ENCODE measurements at places on chromosomes 2 and 18.
A peak's percentile ranks its signal among the peaks of the same experiment; 100 is the strongest.

DNA sequence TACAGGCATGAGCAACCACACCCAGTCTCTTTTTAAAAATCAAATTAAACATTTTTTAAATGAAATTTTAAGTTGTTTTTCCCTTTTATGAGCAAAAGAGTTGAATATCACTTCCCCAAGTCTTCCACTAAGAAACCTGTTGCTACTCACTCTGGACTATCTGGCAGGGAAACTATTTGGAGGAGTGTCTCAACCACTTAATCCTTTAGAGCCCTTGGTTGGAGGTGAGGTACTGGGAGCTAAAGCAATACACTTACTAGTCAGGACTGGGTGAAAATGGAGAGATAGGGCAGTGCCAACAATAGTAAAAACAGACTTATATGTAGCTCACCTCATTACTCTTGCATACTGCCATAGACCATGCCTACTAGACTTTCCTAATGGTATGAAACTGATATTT is 135.5 kb downstream of the RND3 start:
- DNase-seq: no peak

GRCh38 chr2:188369365-188369764 is 77.7 kb downstream of the GULP1 start:
- no peak for DNase-seq

DNA sequence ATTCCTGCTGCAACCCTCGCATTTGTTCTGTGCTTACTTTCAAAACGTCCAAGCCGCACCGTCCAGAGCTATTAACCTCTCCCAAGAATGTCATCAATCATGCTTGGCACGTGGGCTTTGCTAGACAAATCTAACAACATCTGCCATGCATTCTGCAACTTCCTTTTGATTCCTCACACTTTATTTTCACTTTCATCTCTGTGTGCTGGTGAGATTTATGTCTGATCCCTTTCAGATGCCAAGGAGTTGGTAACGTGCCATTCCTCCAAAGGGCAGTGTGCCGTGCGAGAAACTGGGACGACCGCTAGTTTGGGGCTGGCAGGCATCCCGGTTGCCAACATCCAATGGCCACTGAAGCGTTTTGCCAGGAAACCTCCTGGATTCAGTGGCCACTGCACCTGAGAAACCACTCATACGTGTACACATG is 230.0 kb upstream of the PARD3B start:
- DNase-seq: no peak

DNA sequence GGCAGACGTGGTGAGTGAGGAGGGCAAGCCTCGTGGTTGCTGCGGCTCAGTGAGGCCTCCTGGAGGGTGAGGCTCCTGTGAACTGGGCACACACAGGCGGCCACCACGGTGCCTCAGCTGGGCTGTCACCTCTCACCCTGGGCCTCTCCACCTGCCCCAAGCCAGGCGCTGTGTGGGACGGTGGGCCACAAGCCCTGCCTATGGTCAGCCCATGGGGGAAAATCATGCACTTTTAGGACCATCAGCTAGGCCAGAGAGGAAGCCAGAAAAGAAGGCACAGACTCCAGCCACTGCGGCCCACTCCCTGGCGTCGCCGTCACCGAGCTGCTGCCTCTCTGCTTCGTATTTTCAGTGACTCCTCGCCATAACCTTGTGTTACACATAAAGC is 28.5 kb upstream of the HS6ST1 start:
- no peak for DNase-seq

DNA sequence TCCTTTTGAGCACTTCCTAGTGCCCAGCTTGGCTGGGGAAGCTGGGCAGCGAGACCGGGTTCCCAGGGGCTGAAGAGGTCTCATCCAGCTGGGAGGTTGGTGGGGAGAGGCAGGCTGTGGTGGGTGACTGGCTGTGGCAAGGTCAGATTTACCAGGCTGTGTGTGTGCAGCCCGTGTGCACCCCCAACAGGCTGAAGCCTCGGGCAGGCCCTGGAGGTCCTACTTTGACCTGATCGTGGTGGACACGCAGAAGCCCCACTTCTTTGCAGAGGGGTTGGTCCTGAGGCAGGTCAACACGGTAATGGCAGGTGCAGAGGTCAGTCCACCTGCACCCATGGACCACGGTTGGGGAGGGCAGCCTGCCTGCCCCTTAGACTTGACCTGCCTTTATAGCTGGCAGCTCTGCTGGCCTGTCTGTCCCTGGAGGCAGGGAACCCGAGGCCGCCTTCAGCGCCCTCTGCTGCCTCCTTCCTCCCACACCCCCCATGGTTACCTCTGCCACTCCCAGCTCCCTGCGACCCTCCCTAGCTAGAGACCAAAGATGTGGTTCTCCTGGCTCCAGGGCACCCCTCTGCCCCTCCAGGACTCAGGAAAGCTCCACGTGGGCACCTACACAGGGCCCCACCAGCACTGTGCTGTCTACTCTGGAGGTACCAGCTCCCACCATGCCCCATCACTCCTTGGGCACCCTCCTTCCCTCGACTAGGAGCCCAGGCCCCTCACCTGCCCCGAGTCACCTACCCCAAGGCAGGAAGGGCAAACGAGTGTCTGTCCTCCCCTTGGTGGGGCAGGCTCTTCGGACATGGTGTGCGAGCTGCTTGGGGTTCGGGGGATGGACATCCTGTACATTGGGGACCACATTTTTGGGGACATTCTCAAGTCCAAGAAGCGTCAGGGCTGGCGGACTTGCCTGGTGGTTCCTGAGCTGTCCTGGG is 4.0 kb downstream of the NT5DC4 start:
- no peak for DNase-seq

DNA sequence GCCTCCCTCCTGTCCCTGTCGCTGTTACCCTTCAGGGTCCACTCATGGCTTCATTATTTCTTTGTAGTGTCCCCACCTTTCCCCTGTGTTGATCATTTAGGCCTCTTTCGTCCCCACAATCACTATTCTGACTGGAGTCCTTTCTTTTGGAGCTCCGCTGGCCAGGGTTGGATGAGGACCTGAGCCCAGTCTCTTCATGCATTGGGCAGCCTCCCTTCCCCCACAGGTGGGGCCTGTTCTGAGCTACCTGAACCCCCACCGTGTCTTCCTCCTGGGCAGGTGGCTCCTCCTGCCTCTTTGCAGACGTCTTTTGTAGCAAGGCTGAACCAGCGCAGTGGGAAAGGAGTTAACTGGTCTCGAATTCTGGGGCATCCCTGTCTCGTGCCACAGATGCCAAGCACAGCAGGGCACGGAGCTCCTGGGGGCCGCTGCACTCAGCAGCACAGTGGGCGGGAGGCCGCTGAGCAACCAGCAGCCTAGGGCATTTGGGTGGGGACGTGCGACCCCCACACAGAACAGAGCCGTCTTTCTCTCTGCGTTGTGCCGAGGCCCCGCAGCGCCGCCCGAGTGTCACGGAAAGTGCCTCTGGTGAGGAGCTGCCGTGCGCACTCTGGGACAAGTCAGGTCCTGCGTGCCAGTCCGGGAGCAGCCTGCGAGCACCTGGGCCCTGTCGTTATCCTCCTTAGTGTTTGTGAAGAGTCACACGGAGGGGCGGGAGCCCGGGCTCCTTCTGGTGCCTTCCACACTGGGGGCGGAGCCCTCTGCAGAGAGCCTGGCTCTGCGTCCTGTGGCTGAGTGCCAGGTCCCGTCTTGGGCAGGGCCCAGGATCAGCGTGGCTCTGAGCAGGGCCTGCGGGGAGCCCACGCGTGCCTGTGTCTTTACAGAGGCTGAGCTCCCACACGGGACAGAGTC is 130.1 kb downstream of the NFATC1 start:
- DNase-seq: no peak

- no peak for DNase-seq
Observed at GRCh38 chr2:20212459-20212870, 12.5 kb downstream of the SDC1 start.

DNA sequence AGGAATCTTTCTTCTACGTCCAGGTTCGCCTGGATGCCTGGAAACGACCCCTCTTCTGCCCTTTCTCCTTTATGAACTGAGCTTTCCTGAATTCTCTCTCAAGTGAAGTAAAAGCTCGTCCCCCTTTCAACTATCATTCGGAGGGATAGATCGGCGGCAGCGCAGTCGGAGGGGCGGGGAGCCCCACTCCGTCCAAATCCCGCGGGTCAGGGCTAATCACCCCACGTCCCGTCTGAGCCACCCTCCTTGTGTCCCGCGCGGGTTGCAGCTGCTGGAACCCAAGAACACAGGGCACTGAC is 367 bp downstream of the FBXO48 start:
- DNase-seq: no peak

- no peak for DNase-seq
Observed at GRCh38 chr18:8188184-8188583, 421.1 kb upstream of the RAB12 start.

DNA sequence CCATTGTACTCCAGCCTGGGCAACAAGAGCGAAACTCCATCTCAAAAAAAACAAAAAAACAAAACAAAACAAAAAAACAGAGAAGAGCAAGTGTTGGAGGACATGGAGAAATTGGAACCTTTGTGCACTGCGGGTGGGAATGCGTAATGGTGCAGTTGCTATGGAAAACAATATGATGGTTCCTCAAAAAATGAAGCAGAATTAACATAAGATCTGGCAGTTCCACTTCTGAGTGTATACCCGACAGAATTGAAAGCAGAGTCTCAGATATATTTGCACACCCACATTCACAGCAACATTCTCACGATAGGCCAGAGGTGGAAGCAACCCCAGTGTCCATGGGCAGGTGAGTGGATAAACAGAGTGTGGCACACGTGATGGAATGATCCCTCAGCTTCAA is 11.0 kb upstream of the RALB start:
- no peak for DNase-seq

GRCh38 chr2:209771474-209772289 is at the start of gene UNC80:
UNC80 (plus strand) TSS chr2:209771832; CDS start chr2:209772073, 241 bp downstream.
- no peak for DNase-seq

DNA sequence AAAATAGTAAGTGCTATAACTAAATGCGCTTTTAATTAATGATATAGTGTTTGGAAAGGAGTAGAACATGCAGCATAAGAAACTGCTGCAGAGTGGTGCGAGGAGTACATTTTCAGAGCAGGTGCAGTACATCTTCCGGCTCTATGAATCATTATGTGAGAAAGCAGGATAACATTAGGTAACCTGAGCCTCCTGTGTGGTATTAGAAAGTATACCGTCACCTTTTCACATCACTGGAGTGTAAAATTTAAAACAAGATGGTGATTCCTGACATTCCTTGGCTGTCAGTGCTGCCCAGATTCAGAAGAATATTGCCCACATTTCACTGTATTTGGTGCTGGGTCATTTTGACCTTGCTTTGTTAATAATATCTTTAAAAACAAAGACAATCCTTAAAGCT is 7.8 kb upstream of the DYNC2LI1 start:
- no peak for DNase-seq

GRCh38 chr2:136164280-136164776 is 46.4 kb upstream of the CXCR4 start:
- DNase-seq: no peak

DNA sequence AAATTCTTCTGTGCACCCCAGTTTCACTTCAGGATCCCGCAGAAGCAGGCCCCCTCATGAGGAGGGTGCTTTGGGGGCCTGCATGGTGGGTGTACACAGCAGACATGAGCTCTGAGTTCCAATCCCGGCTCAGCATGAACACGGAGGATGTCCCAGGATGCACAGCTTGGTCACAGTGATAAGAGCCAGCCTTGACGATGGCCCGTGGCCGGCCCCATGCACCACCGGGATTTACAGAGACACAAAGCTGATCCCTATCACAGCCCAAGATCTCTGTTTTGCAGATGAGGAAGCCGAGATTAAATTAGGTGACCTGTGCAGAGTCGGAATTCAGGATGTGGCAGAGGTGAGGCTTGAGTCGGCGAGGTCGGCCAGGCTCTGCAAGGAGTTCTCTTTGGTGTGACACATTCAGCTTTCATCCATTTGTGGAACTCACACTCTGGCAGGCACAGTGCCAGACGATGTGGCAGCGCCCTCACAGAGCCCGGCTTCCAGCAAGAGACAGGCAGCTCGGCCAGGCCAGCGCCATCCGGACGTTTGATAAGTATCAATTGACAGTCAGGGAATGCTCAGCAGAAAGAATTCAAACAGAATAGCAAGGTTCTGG is 456.3 kb upstream of the MYT1L start:
- no peak for DNase-seq

DNA sequence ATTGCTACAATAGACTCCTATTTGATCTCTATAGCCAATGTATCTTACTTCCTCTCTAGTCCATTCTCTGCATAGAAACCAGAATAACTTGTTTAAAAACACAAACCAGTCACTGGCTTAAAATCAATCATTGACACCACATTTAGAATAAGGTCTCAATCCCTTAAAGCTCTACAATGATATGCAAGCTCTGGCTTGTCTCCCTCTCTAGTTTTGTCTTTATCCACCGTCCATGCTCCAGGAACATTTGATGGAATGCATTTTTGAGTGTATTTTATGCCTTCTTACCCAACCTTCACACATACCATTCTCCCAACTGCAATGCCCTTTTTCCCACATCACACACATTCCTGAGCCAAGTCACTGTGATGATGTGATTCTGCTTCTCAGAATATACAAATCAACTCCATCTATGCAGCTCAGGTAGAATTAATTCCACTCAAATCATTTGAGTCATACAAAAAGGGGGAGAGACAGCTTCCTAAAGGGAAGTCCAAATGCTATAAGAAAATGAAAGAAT is 1107.2 kb downstream of the DPP10 start:
- DNase-seq: no peak

GRCh38 chr18:47100212-47100831 is 50.0 kb downstream of the HDHD2 start:
- DNase-seq: peak; percentile 64

GRCh38 chr2:208488686-208489564 is 82.3 kb downstream of the PTH2R start:
- DNase-seq: no peak

DNA sequence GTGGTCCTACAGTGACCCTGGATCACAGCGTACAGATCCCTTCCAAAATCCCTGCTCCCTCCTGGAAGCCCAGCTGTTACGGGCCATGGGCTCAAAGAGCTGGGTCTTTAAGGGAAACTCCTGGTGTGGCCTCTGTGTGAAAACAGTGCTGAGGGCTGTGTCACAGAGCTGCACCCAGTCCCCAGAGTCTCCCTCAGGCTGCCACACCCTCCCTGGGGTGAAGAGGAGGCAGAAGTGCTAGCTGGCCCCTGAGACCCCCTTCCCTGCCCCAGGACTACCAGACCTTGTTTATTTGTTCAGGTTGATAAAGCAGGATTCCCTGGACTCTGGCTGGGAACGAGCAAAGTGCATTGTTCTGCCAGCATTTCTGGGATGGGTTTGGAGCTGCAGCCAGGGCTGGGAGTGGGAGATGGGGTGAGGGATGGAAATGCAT is 7.7 kb downstream of the ATOH8 start:
- no peak for DNase-seq

Data from stimulated activated CD4-positive, alpha-beta T cell treated with anti-CD3 and anti-CD28 coated beads, Interleukin-2, amount 100 ng/mL, for 24 hours (primary cell).